ENCODE measurements at places on chromosomes 5 and 9.

- no peak for DNase-seq
Observed at GRCh38 chr5:167295681-167296005, 995.8 kb upstream of the WWC1 start.

DNA sequence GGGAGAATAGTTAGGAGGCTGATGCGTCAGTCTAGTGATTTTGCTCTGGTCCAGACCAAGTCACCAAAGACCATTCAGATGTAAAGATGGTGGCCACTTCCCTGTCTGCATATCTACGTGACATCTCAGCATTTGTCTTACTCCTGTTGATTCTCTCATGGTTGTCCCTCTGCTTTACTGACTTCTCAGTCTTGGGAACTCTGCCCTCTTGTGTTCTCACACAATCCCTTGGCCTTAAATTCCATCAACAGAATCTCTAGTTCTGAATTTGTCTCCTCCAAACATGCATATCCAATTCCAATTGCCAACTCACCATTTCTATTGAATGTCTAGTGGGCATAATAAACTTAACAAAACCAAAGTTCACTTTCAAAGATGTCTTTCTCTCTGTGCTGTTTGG is 147.8 kb downstream of the SLC24A2 start:
- no peak for DNase-seq

DNA sequence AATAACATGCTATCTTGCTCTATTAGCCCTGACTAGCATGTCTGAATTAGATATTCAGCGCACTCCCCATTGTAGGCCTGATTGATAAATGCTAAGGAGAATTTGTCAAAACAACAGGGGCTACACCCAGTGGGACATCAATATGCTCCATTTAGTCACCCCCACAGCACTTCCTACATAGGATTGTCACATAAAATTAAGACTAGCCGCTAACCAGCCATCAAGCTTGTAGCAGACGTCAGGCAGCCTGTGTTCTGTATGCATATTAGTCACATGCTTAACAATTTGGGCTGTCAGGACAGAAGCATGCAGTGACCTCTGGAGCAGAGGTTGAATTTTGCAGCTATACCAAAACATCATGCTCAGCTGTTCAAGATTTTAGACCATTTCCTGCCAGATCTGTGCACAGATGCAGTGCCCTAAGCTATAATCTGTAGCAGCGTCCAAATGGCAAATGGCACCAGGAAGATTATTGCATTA is 197.4 kb upstream of the ISL1 start:
- no peak for DNase-seq

DNA sequence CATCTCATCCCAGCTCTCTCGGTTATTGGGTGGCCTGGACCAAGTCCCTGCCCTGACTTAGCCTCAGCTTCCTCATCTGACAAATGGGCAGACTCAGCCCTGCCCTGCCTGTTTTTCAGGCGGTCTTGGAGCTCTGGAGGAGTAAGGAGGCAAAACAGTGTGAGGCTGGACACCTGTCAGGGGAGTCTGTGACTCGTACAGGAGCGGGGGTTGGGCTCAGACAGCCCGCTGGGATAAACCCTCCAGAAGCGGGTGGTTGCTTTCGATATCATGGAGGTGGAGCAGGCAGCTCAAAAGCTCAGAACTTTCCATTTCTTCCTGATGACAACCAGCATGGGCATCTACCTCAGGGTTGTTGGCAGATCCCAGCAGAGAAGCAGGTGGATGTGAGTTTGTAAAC is 72.9 kb upstream of the GGTA1 start:
- no peak for DNase-seq

GRCh38 chr9:128494108-128494745 is 10.3 kb upstream of the GLE1 start:
- no peak for DNase-seq

GRCh38 chr9:89274838-89275237 is 36.2 kb upstream of the CKS2 start:
- no peak for DNase-seq

DNA sequence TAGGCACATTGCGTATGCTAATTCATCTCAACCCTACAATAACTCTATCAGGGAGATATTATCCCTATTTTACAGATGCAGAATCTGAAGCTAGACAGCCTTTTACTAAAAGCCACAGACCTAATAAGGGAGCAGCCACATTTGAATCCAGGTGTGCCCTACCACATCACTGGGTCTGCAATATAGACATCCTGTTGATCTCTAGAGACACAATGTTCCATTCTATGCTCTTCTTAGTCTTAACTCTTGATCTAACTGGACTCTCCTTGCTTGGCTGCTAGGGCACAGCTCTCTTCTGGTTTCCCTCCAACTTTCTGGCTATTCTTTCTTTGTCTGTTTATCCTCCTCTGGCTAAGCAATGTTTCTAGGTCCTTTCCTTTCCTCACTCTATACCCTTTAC is 1.4 kb upstream of the SPATA6L start:
- DNase-seq = no peak

DNA sequence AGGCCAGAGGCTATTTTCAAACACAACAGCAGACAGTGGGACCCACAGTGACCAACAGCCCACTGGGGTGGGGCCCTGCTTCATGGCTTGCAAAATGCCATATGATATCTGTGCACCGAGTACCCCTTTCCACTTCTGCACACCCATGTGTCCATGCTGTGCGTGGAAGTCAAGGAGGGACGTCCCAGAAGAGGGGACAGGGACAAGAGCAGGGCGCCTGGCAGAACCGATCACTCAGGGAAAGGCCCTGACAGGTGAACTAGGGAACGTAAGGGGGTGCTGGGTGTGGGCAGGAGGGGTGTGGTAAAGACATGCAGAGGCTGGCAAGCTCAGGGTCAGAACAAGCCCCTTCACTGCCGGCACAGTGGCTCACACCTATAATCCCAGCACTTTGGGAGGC is 7.6 kb upstream of the TTLL11 start:
- DNase-seq = no peak

GRCh38 chr9:36436909-36437308 is 36.8 kb upstream of the RNF38 start:
- DNase-seq = no peak
